CD4-positive, alpha-beta T cell treated with Interleukin-4 for 1 hour (primary cell): ENCODE measurements at places on chromosomes 1 and 21.
A peak's percentile ranks its signal among the peaks of the same experiment; 100 is the strongest.

DNA sequence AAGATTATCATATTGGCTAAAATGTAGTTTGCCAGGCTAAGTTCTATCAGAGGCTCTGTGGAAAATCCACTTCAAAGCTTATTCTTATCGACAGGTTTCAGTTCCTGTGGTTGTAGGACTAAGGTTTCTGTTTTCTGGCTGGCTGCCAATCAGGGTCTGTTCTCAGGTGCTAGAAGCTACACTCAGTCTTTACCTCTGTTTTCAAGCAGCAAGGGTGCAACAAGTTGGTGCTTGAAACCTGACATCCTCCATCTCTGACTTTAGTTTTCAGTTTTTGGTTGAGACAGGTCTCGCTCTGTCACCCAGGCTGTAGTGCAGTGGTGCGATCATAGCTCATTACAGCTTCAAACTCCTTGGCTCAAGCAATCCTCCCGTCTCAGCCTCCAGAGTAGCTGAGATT is 15.3 kb upstream of the TMCO2 start:
- peak; percentile 36 for DNase-seq

- no peak for DNase-seq
Observed at GRCh38 chr1:195096051-195096521, 1512.2 kb downstream of the KCNT2 start.

- DNase-seq: no peak
Observed at GRCh38 chr1:44108971-44109370, 9.7 kb upstream of the KLF17 start.

GRCh38 chr1:66489151-66489550 is 44.8 kb upstream of the SGIP1 start:
- DNase-seq: no peak

- DNase-seq: peak; percentile 53
Observed at GRCh38 chr1:27296773-27297291, 25.1 kb upstream of the TMEM222 start.

DNA sequence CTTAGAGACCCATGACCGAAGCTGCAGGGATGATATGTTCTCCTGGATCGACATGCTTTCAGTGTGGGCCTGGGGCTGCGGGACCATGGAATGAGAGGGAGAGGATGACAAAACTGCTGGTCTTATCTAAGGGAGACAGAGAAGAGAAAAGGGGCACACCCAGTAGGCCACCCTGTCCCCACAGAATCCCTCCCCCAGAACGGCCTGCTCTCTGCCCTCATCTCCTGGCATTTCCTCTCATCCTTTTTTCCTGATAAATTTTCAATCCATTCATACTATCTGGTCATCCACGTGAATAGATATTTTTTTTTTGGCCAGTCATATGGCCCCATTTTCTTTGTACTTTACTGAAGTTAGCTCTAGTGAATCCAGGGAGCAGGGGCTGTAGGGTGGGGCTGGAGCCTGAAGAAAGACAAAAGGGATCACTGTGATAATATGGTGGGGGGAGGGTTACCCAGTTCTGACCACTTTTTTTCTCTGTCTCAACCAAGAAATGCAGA is at the start of gene PKLR:
PKLR (minus strand) TSS at position 97 of the 500 bp plus-strand sequence; CDS start at position 54, 43 bp downstream.
- no peak for DNase-seq
